ENCODE measurements at places on chromosomes 7 and 10.
A peak's percentile ranks its signal among the peaks of the same experiment; 100 is the strongest.

GRCh38 chr7:96322847-96323461 is 1.1 kb upstream of the SLC25A13 start:
- no peak for DNase-seq

- DNase-seq: no peak
Measured at GRCh38 chr7:94933256-94933990, 26.0 kb downstream of the PPP1R9A start.

DNA sequence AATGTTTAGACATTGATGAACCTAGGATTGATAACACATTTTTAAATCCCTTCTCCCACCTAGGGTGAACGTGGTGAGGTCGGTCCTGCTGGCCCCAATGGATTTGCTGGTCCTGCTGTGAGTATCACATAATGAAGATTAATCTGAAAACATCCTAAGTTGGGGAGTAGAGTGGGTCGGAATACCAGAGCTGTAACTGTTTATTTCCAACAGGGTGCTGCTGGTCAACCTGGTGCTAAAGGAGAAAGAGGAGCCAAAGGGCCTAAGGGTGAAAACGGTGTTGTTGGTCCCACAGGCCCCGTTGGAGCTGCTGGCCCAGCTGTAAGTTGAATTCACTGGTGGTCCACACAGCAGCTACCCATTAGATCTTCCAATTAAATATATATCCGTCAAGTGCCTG is 25.6 kb downstream of the COL1A2 start:
- DNase-seq: peak; percentile 52

- DNase-seq: no peak
Measured at GRCh38 chr10:132938472-132939339, 3.7 kb downstream of the CFAP46 start.

GRCh38 chr7:6385110-6385781 is 62.5 kb downstream of the DAGLB start:
- peak; percentile 96 for DNase-seq

DNA sequence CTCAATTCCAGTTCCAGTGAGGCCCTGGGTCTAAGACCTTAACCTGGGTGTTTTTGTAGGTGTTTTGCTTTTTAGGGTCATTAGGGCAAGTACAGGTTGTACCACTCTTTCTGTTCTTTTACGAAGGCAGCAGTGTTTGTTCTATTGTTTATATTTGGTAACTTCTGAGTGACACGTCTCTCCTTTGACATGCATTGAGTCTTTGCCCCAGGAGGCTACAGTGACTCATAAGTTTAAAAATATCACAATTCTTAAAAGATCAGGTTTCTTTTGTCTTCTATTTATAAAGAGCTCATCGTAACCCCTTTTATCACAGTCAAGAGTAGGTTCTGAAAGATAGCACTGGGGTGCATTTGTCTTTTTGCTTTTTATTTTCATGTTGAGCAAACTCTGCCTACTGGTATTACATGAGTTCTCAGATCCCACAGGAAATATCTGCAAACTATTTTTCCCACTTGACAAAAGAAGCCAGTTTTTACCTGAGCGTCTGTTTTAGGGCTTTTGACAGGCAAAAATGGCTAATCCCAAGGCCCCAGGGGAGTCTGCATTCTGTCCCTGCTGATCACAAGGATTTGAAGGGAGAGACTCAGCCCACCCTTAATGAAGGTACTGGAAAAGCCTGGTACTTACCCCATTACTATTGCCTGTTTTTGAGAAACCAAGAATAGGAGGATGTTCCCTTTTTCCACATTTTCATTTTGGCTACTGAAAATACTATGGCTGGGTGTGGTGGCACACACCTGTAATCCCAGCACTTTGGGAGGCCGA is 7.9 kb downstream of the NUDT13 start:
- peak; percentile 16 for DNase-seq

- DNase-seq: no peak
Measured at GRCh38 chr7:150977382-150978125, 567 bp downstream of the KCNH2 start.

DNA sequence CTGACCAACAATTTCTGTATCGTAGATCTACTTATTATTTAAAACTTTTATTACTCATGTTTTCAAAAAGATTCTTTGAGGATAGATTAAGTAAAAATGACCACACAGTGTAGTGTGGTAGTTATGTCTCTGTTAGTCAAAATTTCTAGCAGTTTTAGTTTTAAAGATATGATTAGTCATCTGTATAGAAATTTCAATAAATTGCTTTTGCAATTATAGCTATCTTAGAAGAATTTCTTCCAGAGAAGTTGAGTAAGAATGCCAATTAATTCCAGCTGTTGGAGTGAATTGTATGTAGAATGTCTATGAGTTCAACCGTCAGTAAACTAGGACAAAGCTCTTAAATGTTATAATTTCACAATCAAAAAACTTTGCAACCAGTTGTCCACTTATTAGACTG is 229.7 kb downstream of the CDK14 start:
- peak; percentile 97 for DNase-seq

DNA sequence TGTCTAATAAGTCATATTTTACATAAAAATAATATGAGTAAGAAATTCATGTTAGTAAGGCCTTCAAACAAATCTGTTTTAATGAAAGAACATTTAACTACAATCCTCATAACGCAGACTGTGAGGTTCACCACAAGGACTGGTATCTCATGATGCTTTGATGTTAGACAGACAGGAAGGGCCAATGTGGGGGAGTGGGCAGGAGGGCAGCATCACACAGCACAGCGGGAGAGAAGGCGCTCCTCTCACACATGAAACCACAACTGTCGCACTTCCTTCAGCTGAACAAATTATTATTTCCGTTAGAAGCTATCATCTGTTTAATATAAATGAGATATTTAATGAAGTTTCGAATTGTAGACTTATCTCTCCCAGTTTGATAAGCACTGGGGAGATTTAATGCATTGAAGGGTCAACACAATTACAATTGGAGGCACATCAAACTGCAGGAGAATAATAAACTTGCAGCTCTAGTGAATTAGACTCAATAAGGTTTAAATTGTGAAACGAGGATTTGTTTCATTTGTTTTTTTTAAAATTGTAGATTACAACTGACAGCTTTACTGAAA is 466.1 kb downstream of the PARD3 start:
- no peak for DNase-seq

DNA sequence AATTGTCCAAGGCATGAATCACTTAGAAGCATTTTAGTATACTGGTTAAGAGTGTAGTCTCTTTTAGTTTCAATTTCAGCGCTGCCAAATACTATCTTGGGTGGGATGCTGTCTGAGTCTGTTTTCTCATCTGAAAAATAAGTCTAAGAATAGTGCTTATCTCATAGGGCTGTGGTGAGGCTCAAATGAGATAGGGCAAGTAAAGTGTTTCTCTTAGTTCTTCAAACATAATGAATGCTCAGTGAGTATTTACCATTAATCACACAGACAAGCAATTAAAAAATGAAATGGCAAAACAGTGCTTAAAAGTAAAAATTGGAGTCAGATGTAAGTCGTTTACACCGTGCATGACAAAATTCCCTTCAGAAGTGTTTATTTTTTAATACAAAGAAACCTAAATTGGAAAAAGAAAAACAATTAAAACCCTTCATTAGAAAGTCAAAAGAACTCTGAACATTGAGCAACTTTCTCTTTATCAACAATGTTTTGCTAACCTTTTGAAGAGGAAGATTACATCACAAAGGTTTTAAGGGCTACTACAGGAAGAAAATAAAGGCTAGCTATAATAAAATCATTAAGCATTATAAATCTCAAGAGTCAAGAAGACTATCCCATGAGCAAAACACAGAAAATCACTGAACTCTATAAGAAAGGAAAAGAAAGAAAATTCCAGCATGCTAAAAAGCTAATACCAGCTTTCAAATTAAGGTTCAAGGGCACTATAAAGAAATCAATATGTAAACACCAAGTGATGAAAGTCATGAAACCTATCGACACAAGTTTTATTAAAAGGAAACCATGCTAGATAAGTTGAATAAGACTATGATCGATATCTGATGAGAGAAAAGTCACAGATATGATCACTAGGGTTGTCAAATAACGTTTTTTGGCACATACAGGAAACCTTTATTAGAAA is 45.6 kb upstream of the C1GALT1 start:
- DNase-seq: peak; percentile 82

DNA sequence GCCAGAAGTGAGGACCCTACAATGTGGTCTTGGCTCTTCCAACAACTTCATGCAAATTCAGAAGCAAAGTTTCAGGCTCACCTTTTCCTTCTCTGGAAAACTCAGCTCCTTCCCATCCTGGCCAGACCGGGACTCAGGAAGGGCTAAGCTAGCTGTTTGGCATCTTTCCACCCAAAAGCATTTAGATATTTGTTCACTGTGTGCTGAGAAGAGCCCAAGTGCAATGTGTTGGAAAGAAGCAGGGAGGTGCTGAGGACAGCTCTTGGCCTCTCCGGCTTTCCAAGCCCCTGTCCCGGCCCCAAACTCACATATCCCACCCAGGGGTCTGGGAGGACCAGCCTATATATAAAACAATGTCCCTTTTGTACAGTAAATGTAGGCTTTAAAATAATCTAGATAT is 44.5 kb downstream of the MKI67 start:
- peak; percentile 12 for DNase-seq

GRCh38 chr7:6012355-6013104 is 3.5 kb downstream of the AIMP2 start:
- peak; percentile 37 for DNase-seq

DNA sequence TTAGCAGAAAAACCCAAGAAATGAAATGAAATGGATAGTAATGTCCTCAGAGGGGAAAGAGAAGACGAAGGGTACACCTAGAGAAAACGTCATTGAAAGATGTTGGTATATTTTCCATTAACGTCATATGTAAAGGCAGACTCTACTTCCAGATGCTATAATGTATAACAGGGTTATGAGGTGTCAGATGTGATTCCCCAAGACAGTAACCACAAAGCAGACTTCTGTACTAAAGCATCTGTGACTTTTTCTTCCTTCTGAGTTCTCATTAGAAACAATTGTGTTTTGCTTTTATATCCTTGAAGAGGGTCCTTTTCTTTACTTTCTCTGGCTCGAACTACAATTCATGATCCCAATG is 37.4 kb downstream of the LRRC72 start:
- no peak for DNase-seq

GRCh38 chr7:135490783-135491182 is 19.1 kb downstream of the CNOT4 start:
- peak; percentile 81 for DNase-seq

DNA sequence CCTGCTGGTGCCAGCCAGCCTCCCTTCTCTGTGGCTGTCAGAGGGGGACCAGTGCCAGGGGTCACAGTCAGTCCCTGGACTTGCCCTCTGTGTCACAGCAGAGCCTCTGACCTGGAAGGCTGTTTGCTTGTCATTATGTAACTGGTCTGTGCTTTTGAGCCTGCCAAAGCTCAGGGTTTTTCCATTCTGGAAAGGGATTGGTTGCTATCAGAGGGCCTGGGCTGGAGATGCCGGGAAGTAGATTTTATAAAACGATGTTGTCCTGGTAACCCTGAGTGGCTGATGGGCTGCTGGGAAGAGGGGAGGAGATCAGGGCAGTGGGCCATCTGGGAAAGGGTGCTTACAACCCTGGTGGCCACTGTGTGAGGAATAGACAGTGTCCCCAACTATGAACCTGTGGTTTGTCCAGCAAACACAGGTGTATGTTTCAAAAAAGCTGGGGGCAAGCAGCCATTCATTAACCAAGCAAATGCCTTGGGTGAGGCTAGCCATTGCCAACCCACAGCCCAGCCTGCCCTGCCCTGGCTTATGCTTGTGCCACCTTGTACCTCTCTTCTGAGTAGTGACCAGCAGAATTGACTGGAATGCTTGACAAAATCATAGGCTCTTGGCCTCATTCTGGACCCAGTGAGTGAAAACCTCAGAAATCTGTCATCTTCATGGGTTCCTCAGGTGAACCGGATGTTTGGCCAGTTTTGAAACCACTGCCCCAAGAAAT is 21.6 kb downstream of the SFTPD start:
- no peak for DNase-seq

- peak; percentile 71 for DNase-seq
Measured at GRCh38 chr10:17504547-17505245, 50.3 kb upstream of the ST8SIA6 start.

- peak; percentile 47 for DNase-seq
Measured at GRCh38 chr10:96271016-96271815, at the start of gene BLNK. BLNK (minus strand) TSS chr10:96271569; CDS start chr10:96271398, 171 bp downstream.

DNA sequence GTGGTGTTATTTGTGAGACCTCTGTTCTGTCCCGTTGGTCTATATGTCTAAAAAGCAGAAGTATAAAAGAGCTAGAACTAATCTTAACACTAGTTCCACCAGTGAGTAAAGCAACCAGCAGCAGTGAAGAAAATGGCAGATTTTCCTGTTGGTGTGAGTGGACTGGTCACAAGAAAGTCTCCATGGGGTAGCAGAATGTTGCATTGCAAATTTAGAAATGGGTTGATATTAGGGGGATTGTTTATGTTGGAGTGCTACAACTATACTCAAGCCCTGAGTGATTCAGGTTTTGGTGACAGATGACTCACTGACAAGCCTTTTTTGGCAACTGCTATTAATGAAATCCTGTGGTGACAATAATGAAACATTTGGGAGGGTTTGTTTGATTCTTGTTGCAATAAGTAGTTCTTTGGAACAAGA is 5.6 kb downstream of the AVL9 start:
- peak; percentile 64 for DNase-seq

DNA sequence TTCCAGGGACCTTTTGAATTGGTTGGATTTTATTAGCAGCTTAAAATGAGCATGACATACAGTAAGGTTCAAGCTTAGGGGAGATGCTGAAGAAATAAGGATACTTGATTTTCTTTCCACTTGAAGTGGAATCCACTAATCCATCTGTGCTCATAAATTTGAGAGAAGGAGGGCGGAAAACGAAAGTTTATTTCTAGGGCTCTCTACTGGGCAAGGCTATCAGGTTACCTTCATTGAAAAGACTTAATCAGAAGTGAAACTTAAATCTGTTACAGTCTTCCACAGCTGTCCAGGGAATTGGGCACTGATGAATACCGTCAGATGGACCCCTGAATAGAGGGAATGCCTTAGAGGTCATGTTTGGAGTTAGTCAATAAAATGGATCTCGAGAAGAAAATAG is 21.8 kb downstream of the AUTS2 start:
- DNase-seq: no peak

- DNase-seq: no peak
Measured at GRCh38 chr10:131762789-131763696, 137.8 kb upstream of the PPP2R2D start.

DNA sequence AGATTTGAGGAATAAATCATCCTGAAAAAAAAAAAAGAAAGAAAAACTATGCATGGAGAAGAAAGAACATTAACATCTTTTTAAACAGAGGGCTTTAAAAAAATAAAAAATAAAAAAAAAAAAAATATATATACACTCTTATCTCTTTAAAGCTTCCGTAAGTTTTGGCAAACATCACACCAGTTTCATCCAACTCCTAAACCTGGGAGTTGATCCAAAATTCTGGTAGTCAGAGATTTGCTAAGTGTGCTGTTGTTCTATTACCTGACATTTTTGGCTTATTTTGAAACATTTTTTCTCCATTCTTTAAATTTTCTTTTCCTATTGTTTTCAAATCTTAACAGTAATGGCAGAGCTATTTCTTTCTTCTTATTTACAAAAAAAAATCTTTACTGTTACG is 273.1 kb downstream of the AGMO start:
- DNase-seq: peak; percentile 93

GRCh38 chr7:143381427-143382125 is 431 bp downstream of the ZYX start:
- DNase-seq: peak; percentile 82

GRCh38 chr10:89221919-89222318 is 14.8 kb upstream of the CH25H start:
- no peak for DNase-seq

- DNase-seq: no peak
Measured at GRCh38 chr7:29230871-29231345, 36.3 kb downstream of the CHN2 start.
